ENCODE measurements at places on chromosomes 5 and 9.

DNA sequence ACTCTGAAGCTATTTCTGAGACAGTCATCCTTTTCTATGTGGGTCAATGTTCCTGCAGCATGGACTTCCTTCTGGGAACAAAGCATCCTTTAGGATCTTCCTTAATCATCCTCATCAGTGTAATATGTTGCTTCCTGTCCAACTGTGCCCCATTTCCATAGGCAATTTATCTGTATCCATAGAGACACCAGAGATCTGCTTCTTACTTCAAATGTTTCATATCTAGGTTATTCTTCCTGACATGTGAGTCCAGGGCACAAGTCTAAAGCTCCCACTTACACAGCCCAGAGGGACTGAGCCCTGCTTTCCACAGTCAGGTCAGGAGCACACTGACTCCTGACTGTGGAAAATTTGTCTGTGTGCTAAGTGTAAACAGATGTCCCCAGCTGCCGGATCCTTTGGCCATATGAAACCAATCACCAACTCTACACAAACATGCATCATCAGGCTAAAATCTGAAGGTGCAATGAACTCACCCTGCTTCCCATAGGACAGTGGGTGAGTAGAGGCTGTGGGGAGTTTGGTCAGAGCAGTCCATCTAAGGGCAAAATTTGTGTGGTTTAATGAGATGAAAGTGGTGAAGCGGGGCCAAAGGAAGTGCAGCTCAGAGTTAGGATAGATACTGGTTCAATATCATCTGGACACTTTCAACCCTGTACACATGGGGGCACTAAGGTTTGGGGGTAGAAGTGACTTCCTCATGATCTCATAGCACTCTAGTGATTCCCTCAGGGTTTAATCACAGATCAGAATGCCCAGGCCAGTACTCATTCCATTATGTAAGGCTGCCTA is 85.2 kb upstream of the TNC start:
- DNase-seq = no peak

- DNase-seq = no peak
Measured at GRCh38 chr5:115487756-115488155, 56.8 kb downstream of the FEM1C start.

- DNase-seq = no peak
Measured at GRCh38 chr5:1368756-1369155, 23.9 kb upstream of the CLPTM1L start.

GRCh38 chr5:68554571-68555279 is 339.2 kb downstream of the PIK3R1 start:
- no peak for DNase-seq

GRCh38 chr5:107813559-107813958 is 142.8 kb upstream of the EFNA5 start:
- DNase-seq = no peak

- no peak for DNase-seq
Measured at GRCh38 chr5:140130949-140131733, 5.4 kb downstream of the IGIP start.

DNA sequence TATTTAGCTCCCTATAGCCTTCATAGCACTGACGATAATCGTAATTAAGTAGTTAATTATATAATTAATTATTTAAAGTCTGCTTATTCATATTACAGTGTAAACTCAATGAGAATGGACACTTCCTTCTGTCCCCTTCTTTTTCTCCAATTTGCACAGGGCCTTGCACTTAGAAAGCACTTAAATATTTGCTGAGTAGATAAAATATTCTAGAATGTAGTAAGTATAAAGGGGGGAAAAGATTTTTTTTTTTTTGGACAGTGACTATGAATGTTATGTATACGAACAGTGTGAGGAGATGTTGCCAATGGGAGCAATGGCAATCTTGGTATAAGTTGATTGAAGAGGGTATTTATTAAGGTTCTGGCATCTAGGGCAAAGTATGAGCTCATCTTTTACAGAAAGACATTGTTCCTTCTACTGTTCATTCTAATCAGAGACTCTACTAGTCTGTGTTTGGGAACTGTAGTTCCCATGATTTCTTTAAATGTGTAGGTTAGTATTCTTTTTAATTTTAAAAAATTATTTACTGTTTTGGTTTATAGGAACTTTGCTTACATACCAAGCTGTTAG is 49.4 kb downstream of the YTHDC2 start:
- DNase-seq = peak; percentile 15

DNA sequence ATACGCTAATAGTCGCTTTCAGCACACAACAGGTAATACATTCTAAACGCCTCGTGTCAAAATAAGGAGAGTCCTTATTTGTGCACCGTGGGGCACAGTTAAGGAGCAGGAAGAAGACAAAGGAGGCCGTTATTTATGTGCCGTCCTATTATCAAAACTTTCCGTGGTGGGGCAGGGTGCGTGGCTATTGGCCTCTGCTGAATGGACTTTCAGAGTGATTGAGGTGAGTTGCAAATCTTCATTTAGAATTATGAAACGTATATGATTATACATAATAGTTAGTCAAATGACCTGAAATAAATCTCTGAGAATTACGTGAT is 833 bp downstream of the C5orf24 start:
- DNase-seq = no peak

- no peak for DNase-seq
Measured at GRCh38 chr9:2173170-2173569, 158.0 kb downstream of the SMARCA2 start.

- no peak for DNase-seq
Measured at GRCh38 chr9:92715488-92716231, 45.7 kb upstream of the IPPK start.

DNA sequence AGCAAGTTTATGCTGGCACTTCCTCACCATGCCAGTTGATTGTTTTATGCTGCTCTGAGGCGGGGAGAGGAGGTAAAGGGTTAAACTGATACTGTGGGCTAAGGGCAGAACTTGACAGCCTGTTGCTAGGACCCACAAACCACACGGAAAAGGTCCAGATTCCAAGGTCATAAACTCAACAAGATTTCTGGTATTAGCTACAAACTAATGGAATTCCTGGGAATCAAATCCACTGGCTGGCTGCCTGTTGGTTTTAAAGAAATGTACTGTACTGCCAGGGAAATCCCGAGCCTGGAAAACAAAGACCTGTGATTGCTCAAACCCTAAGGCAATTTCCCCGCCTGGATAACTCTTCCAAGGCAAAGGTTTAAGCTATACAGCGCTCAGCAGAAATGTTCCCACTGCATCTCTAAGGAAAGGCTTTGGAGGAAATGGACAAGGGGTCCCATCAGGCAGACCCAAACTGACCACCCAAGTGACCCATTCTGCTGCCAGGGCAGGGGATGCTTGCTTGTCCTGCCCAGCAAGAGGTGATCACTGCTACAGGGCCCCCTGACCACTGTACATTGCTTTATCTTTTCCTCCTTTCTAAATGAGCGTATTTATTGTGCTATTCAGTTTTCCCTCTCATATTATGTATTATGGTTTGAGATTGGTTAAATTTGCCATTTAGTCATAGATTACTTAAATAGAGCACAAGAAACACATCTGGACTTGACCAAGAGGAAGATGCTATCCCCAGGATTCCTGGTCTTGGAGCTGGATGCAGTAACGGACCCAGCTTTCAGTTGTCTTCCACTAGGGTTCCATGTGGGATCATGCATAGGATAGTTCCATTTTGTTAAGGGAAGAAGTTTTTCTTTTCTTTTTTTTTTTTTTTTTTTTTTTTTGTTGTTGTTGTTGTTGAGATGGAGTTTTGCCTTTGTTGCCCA is 124.3 kb downstream of the SUSD1 start:
- DNase-seq = no peak

DNA sequence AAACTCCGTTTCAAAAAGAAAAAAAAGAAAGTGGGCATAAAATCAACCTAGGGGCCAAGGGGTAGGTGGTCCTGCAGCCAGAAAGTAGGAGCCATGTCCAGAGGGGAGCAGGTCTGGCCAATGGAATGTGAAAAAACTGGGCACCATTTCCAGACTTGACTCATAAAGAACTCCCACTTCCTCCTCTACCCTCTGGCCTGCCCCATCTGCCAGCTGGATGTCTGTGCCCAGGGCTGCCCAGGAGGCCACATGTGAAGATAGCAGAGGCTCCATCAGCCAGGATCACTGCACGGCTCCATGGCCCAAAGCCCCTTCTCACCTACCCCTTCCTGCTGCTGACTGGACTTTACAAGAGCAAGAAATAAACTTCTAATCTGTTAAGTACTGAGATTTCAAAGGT is 42.1 kb upstream of the EEIG1 start:
- no peak for DNase-seq

DNA sequence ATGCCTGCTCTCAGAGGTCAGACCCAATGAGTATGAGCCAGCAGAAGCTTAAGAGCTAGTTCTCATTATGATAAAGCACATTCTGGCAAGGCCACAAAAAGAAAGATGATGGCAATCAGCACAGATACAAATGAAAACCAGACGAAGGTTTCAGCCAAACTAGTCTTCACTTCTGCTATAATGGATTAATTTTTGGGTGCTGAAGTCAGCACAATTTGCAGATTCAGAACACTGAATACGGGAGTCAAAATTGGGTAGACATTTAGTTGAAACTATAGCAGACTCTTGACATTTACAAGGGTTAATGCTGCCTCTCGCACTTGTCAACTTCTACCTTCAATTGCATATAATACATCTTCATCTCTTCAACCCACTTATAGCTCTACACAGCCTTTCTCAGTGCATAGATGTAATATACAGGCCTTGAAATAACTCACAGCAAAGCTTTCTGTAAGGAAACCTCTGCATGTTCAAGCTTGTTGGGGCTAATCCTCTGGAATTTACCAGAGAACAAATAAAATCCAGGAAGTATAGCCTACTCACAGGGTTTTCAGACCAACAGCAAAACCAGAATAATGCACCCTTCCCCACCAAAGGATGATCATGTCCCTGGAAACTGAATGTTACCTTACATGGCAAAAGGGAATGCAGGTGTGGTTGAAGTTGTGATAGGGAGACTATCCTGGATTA is 77.1 kb downstream of the BAAT start:
- DNase-seq = no peak
